GM03348 (cell line): ENCODE measurements at places on chromosomes 5 and 9.

DNA sequence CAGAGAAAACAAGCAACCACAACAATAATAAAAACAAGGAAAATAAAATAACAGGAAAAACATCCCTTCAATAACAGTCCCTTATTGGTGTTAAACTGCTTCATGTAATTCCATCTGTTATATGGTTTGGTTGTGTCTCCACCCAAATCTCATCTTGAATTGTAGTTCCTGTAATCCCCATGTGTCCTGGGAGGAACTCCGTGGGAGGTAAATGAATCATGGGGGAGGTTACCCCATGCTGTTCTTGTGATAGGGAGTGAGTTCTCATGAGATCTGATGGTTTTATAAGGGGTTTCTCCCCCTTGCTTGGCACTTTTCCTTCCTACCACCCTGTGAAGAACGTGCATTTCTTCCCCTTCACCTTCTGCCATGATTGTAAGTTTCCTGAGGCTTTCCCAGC, 369.8 kb downstream of the TMEM232 start:
- no peak for DNase-seq

- no peak for DNase-seq
Observed at GRCh38 chr5:125510651-125511050, 764.2 kb upstream of the ZNF608 start.

DNA sequence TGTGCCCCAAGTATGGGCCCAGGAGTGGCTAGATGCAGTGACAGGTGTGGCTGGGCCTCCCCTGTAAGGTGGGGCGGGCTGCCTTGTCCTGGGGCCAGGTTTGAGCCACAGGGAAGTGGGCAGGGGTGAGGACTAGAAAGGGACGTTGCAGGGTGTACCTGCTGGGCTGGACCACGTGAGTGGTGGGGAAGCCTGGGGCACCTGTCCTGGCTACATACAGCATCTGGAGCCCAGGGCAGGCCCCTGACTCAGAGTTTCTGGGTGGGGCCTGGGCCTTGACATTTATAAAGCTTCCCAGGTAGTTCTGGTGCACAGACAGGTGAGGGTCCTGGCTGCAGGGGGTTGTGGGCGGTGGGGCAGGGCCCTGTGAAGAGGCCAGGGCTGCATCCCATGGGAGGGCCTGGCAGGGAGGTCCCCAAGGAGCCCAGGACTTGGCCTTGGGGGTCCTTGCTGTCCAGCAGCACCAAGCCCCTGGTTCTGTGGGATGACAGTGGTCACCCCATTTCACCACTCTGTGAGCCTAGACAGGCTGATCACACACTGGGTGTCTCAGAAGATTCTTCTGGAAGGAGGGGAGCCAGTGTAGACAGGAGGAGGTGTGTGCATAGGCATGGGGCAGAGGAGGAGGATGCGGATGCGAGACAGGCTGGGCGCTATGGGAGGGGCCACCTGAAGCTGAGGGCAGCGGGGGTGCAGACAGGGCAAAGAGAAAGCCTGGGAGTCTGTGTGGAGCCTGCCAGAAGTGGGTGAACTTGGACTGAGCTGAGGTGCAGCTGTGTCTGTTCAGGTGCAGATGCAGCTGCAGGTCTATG, 94.0 kb downstream of the PHF2 start:
- DNase-seq: peak; percentile 63

GRCh38 chr9:91790917-91791316, 159.1 kb downstream of the ROR2 start:
- DNase-seq: no peak

GRCh38 chr9:112881331-112881730, 9.3 kb downstream of the SLC46A2 start:
- DNase-seq: no peak

DNA sequence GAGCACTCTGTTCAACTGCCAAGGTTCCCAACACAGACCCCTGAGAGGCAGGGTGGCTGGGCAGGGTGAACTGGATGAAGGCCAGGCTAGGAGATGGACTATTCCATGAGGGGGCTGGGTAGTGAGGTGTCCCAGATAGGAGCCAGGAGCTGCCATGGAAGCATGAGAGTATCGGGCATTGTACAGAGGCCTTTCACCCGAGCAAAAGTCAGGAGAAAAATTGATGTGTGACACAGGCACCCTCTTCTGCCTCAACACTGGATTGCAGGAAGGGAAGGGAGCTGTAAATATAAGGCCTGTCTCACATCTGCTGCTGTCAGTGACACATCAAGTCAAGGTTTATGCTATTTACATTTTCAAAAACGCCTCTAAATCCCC, 74.6 kb downstream of the UBAP1 start:
- peak; percentile 64 for DNase-seq

DNA sequence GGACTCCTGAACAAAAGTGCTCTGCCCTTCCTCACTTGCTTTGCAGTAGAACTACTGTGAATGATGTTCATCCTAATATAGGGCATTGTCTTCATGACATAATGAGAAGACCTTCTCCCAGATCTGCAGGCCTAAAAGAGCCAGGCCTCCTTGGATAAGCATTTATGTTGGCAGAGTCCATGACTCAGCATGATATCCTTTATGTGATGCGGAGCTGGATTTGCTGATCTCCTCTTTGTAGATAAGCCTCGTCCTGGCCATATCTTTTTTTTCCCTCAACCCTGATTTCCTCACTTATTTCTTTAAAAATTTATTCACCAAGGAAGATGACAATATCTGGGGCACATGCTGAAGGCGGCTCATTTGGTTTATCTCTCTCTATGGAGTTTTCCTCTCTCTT, 62.4 kb upstream of the TAS2R1 start:
- no peak for DNase-seq

DNA sequence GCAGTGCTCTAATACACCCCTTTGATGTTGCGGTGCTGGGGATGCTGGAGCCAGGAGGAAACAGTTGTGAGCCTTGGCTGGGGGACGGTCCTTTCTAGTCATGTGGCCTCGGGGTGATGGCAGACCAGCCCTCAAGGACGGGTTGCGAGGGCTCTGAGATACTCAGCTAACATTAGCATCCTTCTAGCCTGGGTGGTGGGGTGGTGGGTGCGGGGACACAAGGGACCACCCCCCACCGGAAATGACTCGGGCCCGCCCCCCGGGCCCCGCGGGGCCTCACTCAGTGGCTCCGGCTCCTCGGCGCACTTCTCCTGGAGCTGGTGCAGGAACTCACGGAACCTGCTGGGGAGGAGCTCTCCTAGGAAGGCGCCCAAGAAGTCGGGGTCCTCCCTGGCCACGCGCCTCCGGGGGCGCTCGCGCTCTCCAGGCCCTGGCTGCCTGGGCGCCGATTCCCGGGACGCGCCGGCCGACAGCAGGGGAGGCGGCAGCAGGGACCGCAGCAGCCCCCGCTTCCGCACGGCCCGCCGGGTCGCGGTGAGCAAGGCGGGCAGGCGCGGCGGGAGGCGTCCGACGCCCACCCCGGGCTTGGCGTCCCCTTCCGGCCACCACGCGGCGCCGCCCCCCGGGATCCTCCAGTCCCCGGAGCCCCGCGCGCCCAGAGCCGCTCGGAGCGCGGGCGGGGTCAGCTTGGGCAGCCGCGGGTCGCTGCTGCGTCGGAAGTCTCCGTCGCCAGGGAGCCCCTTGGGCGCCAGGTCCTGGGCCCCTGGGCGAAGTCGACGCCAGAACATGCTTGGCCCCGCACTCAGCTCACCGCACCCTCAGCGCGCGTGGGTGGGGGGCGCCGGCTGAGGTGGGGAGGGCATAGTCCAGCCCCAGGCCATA, 873 bp downstream of the C9orf50 start:
- DNase-seq: peak; percentile 75

DNA sequence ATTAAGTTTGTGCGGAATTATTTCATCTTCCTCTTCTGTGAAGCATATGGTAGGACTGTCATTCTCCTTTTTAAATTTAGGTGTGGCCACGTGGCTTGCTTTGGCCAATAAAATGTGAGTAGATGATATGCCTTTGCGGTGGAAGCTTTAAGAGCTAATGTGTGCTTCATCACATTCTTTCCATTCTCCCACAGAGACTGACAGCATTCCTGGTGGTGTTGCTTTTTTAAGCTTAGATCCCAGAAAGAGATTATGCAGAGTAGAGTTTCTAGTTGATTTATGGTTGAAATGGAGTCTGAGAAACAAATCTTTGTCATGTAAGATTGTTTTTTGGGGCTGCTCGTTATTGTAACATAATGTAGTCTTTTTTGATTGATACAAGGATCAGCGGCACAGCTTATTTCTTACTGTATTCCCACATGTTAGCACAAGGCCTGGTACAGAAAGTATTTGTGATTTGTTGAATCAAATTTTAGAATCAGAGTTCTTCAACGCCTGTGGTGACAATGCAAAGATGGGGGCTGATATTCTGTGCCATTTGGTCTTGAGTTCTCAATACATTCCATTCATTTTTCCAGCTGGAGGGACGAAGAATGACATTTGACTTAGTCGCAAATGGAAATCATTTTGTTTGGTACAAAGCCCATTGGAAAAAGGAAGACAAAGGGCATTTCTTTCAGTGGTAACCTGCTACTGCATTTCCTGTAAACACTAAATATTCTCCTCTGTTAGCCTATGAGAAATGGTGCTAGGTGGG, 209.9 kb upstream of the VLDLR start:
- DNase-seq: peak; percentile 51

DNA sequence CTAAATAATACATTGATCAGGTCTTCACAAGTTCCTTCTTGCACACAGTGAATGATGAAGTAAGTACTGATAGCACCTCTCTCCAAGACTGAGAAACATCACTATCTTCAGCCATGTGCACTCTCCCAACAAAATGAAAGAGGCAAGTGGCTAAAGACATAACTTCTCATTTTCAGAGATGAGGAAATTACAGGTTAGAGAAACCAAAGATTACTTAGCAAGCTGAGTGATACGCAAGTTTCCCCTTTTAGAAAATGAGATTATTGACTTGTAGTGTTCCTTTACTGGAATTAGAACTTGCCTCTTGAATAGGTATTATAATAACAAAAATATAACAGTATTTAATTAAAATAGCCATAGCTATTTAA, 21.6 kb downstream of the CEMIP2 start:
- no peak for DNase-seq

- DNase-seq: no peak
Observed at GRCh38 chr5:116650544-116650943, 75.9 kb upstream of the SEMA6A start.

DNA sequence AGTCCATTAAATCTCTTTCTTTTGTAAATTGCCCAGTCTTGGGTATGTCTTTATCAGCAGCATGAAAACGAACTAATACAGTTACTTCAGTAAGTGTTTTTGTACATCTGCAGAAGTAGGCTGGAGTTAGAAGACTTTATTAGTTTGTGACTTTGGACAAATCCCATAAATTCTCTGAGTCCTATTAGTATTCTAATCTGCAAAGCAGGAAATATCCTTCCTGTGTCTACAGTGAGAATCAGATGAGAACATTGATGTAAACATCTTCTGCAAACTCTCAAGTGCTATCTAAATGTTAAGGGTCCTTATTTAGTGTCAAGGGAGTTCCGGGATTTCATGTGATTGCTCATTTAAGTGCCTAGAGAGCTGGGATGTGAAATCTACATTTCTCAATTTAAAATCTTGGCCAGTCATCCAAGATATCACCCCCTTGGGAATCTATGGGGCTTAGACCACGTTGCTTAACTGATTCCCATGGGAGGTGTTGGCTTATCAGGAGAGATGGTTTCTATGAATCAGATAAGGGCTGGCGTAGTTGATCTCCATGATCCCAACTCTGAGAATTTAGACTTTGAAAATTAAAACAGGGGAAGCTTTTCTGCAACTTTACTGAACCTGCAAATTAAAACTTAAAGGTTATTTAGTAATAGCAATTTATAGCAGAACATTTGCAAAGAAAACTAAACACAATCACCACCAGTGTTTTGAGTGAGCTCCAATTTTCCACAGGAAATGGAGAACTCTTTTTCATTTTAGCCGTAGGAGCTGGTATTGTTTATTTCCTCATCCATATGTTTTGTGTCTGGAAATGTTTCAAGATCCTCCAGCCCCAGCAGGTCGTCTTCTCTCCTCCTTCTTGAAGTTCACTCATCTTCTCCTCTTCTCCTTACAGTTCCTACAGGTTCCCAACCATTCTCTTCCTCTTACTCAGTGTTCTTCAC, 241.6 kb upstream of the CD180 start:
- DNase-seq: no peak
